ENCODE measurements at places on chromosomes 1 and 21.
A peak's percentile ranks its signal among the peaks of the same experiment; 100 is the strongest.

DNA sequence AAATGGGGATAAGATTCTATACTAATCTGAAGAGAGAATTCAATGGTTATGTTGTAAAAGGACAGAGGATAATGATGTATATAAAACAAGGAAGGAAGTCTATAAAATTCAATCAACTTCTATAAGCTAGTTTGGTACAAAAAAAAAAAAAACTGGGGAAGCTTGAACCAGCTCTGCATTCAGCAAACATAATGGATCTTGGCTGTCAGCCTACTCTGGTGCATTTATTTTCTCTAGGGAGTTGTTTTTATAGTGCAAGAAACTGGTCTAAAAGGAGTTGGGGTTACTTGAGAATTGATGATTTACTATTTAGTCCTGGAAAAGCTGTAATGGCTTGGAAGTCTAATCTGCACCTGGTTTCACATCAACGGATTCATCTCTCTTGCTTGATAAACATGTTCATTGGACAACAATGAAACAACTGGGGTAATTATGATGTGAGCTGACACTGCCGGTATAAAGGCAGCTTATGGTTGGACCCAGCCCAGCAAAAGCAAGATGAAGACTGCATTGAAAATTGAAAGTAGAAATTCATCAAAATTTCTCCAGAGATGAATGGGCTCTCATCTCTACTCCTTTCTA is 199.4 kb upstream of the NRIP1 start:
- no peak for DNase-seq

DNA sequence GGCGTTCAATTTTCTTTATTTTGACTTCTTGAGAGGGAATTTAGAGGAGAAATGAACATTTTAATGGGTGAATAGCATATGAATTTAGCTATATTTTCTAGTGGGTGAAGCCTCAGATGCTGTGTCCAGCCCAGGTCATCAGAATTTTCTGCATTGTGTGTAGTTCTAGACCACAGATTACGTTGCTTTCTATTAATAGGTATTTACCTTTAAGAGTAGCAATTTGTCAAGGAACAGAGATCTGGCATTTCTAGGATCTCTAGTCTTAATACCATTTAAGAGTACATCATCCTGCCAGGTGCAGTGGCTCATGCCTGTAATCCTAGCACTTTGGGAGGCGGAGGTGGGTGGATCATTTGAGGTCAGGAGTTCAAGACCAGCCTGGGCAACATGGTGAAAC is 20.7 kb downstream of the TDRD5 start:
- no peak for DNase-seq

- DNase-seq, result no peak
Measured at GRCh38 chr1:170680428-170680827, 16.5 kb downstream of the PRRX1 start.

DNA sequence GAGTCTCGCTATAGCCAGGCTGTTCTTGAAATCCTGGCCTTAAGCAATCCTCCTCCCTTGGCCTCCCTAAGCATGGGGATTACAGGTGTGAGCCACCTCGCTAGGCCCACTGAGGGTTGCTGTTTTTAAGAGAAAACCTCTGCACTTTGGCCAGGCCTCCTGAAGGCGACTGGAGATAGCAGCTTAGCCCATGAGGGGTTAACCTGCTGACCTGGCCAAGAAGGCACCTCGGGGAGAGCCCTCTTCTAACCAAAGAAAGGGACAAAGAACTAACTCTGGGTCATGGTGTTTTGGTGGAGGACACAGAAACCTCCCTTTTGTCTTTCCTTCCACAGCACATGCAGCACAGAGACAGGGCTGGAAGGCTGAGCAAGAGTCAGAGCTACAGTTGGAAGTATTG is 17.7 kb upstream of the KNCN start:
- DNase-seq, result no peak

DNA sequence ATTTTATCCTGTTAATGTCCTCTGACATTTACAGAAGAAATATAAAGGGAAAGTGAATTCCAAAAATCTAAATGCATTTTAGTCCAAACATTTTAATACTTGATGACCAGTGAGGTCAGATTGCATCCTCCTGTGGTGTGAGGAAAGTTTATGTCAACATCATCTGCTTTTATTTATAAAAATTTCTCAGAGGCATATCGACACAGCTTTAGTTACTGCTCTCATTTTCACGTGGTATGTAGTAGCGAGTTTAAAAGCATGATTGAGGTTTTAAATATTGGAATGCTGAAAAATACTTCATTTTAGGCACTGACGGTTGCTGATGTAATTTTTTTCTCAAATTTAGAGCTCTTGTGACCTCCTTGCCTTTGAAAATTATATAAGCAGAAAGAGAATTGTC is 234.8 kb downstream of the HMCN1 start:
- no peak for DNase-seq

- no peak for DNase-seq
Measured at GRCh38 chr1:234246638-234247116, 126.6 kb upstream of the COA6 start.

GRCh38 chr1:38235705-38236104 is 189.1 kb upstream of the POU3F1 start:
- DNase-seq, result no peak

DNA sequence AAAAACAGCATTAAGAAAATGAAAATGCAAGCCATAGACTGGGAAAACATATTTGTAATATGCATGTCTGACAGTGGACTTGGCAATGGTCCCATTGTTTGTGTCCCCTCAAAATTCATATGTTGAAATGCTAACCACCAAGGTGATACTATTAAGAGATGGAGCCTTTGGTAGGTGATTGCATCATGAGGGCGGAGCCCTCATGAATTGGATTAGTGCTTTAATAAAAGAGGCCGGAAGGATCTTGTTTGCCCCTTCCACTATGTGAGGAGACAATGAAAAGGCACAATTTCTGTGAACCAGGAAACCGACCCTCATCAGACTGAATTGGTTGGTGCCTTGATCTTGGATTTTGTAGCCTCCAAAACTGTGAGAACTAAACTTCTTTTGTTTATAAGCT is 232.3 kb downstream of the GPR52 start:
- DNase-seq, result no peak

DNA sequence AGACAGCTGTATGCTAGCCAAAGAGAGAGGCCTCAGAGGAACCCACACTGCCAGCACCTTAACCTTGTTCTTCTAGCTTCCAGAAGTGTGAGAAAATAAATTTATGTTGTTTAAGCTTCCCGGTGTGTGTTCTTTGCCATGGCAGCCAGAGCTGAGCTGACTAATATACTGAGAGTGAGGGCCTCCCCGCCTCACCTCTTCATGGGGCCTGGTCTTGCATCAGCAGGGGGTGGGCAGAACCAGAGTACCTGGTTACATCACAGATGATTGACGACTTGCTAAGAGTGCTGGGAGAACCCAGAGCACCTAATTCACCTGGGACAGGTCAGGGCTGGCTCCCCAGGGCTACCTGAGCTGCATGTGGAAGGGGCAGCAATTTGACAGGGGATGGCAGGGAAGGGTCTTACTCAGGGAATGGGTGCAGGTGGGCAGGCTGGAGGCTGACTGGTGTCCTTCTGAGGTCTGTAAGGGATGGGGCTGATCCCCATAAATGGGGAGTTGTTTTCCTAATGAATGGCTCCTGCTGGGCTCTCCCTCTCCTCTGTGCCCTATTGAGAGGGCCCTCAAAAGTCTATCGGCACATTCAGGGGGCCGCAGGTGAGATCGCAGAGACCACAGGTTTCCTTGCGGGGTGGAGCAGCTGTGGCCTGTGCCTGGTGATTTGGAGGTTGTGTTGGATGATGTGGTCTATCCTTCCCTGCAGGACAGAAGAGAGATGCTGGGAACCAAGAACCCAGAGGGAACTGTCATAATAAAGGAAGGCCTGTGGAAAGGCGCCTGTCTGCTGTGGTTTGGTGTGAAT is 60.6 kb upstream of the ETV3 start:
- DNase-seq, result no peak

DNA sequence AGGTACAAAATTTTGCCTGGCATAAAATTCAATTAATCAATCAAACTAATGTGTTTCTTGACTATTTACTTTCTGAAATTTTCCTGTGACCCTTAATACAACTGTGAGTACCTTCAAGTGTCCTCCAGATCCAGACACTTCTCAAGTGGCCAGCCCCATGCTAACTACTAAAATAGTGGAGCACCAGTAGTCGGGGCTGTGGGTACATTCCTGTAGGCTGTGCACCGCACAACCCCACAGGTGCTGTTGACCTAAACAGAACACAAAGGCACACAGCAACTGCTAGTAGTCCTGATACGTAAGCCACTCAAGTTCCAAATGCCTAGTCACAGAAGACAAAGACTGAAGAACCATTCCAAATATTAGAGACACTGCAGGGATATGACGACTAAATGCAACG is 36.6 kb downstream of the TMEM50B start:
- no peak for DNase-seq

- DNase-seq, result peak; percentile 27
Measured at GRCh38 chr1:214438530-214438929, 112.9 kb downstream of the PTPN14 start.
